ENCODE measurements at places on chromosomes 2 and 18.

GRCh38 chr2:110143982-110144381, 28.4 kb upstream of the MALL start:
- no peak for DNase-seq

GRCh38 chr2:217279556-217279955, 419.7 kb upstream of the TNP1 start:
- no peak for DNase-seq

DNA sequence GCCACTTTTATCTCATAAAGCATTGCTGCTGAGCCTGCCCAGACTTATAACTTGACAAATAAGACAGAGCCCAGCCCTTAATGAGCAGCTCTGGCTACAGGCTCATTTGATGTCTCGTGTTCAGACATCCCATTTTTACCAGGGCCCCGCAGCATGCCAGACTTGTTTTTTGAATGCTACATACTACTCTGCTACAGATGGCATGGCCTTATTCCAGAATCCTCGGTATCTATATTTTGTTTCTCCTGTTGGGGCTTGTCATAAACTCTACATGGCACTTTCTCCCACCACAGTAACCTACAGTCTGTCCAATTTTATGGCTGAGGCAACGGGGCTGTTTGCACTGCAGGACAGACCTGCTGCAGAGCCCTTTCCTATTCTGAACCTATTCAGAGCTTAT, 179.0 kb upstream of the DDX18 start:
- no peak for DNase-seq

DNA sequence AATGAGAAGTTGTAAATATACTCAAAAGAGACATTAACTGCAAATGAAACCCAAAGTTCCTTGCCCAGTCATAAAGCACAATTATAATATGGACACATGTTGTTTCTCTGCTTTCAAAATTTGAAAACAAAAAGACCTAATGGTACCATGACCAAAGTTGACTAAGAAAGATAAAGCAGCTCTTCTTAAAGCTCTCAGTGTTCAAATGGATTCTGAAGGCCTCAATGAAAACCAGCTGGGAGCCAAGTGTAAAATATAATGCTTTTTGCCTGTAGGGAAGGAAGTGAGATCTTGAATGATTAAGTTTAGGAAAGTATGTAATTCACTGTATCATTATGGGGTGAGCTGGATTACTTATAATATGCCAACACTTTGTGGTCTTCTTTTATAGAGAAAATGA, 178.6 kb downstream of the SATB2 start:
- DNase-seq, result no peak

DNA sequence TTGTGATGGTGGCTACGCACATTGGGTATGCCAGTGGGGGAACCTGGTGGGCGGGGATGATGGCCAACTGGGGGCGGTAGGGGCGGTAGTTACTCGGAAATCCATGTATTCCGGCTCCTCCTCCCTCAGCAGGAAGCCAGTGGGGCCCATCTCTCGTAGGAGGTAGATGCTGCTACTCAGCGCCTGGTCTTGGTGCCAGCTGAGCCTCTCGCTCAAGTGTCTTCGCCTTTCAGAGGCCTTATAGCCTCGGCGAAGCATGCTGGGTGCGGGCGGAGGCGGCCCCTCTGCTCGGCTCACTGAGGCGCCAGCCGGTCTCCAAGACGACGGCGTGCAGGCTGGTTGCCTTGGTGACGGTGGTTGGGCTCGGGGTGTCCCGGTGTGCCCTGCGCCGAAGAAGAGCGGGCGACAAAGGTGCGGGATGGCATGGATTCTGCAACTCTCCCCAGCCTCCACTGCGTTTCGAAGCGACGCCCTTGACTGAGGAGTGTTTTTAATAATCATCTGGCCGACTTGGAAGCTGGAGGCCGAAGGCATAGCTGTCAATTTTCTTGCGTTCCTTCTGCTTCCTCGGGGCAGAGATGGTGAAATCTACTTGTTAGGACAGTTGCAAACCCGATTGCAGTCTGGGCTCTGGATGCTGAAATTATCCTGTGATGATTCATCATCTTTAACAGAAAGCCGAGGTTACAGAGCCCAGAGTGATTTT, at the start of gene ZSWIM2:
Gene ZSWIM2 (minus strand): TSS at position 298 of the 706 bp plus-strand sequence. CDS start 40 bp downstream, at position 258.
- DNase-seq, result no peak

- DNase-seq, result no peak
Measured at GRCh38 chr18:66317243-66318090, 286.4 kb downstream of the CDH19 start.

DNA sequence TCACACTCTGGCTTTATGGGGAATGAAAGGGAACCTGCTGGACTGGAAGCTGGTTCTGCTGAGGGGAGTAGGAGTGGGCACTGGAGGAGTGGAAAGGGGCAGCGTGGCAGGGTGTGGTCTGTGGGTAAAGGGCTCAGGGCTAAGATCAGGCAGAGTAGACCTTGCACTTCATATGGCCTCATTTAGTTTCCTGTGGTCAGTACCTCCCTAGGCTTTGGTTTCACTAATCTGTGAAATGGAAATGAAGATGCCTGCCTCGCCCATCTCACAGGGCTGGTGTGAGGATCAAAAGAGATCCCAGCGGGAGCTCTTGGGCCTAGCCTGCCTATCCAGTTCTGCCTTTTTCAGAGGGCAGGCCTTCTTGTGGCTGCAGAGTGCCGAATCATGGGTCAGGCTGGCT, 208.7 kb downstream of the LOXHD1 start:
- DNase-seq, result no peak

DNA sequence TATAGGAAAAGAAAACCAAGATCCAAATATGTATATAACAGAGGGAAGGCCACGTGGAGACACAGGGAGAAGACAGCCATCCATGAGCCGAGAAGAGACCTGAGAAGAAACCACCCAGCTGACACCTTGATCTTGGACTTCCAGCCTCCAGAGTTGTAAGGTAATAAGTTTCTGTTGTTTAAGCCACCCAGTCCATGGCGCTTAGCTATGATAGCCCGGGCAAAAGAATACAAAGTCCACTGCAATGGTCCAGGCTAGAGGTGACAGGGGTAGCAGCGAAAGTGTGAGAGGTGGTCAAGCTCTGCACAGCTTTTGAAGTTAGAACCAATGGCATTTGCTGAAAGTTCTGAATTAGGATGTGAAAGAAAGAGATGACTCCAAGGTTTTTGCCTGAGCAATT, 2.8 kb downstream of the MYOM1 start:
- no peak for DNase-seq

DNA sequence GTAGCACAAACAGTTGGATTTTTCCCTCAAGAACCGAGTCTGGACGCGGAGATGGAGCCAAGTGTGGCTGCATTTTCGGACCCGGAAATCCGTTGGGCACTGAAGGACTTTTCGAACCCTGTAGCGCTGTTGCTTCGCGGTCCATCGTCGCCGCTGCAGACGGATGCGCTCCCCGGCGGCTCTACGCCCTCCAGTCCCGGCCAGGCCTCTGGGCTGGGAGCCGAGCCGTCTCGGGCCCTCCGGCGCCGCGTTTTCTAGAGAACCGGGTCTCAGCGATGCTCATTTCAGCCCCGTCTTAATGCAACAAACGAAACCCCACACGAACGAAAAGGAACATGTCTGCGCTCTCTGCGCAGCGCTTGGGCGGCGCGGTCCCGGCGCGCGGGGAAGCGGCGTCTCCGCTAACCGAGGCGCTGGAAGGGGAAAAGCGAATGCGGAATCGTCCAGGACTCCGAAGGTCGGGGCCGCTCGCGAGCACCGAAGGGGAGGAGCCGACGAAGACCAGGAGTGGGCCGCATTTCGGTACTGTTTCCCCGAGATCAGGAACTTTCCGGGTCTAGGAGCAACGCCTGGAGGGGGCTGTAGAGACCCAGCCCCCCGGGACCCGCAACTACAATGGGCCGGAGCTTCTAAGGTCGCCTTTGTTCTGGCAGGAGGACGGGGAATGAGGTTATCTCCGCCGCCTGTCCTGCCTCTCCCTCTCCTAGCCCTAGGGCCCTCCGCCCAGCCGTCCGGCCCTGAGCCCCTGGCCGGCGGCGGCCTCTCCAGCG, 3.2 kb downstream of the EMX1 start:
- no peak for DNase-seq

- DNase-seq, result no peak
Measured at GRCh38 chr2:165827921-165828276, 33.9 kb upstream of the GALNT3 start.

- DNase-seq, result no peak
Measured at GRCh38 chr2:151009437-151010175, 252.1 kb downstream of the RBM43 start.

GRCh38 chr18:60147323-60147722, 225.3 kb downstream of the MC4R start:
- DNase-seq, result no peak

- DNase-seq, result no peak
Measured at GRCh38 chr2:36290306-36290856, 65.2 kb upstream of the CRIM1 start.

DNA sequence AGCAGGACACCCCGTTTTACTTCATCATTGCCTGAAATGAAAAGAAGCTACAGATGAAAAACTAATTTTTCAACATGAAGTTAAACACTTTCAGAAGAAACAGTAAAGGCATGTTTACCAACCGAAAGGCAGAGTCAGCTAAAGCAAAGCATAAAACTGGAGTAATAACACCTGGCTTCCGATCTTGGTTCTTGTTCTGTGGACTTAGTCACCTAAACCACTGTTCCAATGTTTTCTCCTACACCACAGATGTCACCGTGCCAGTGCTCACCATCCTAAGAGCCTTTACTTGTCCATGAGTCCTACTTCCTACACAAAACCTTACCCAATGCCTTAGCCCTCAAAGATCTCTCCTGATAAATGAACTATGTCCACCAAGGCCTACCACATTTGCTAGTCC, 13.5 kb downstream of the MCM6 start:
- DNase-seq, result no peak

DNA sequence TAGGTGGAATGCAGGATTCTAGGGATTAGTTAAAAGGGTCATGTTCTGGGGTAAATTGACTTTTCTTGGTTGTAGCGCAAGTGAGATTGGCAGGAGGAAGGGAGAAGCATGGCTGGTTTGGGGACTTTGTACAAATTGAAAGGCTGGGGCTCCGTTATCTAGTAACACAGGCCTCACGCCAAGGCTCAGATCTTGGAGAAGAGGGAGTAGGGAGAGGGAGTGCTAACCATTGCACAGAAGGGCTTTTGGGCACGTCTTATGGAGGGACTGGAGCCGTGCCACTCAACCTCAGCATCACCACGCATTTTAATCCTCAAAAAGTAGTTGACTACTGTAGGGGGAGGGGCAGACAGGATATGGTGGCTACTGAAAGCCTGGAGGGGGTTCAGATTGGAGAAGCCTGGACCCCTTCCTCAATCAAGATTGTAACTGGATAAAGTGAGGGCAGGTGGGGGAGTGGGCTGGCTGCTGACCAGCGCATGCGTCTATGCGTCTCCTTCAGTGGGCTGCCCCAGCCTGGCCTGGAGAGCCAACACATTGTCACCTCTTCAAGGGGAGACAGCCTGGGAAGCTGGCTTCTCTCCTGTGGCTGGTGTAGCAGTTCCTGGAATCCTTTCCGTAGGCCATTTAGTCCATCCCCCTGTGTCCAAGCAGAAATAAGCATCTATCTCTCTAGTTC, 14.3 kb downstream of the IGFBP5 start:
- DNase-seq, result no peak

GRCh38 chr2:111145103-111145760, 24.5 kb downstream of the BCL2L11 start:
- DNase-seq, result no peak

DNA sequence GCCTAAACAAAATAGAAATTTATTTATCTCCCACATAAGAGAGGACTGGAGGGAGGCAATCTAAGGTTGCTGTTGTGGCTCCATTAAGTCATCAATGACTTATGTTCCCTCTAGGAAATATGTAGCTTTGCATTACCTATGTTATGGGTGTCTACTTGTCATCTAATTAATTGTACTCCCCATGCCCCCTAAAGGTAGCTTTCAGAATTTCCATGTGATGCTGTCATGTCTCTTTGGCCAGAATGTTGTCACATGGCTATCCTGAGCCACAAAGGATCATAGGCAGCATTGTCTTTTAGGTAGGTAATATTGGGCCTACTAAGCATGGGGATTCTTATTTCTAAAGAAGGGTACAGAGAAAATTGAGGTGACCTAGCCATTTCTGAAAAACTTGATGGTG, 935.6 kb upstream of the FANCL start:
- DNase-seq, result no peak

DNA sequence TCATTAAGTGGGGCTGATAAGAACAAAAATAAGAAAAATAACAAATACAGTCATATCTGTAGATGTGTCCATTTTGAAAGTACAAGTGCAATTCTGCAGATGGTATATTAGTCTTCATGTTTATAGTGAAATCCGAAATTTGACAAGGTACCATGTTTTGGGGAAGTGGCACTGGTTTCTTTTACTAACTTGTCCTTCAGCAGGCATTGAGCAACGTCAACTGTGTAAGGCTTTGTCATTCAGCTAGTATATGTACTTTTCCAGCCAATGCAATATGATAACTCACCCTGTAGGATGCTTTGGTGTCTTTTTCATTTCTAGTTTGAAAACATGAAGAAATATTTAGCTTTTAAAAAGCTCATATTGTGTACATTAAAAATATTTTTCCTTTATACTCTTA, 139.9 kb downstream of the MCFD2 start:
- DNase-seq, result no peak

DNA sequence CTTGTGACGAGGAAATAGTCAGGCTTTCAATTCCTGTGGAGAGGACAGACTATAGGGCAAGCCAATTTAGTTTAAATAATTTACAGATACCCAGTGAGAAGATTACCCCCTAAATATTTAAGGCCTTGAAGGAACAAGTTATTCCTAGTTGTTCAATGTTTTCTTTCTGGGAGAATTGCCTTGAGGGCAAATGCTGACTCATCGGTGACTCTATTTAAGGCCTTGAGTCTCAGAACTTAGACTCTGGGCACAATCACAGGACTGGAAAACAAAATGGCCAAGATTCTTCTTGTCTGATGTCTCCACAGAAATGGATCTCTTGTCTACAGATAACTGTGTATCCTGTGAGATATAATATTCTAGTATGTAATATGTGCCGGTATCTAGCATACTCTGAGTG, 467.1 kb downstream of the SUCLG1 start:
- DNase-seq, result no peak

- no peak for DNase-seq
Measured at GRCh38 chr2:33436083-33436482, 40.4 kb upstream of the RASGRP3 start.

DNA sequence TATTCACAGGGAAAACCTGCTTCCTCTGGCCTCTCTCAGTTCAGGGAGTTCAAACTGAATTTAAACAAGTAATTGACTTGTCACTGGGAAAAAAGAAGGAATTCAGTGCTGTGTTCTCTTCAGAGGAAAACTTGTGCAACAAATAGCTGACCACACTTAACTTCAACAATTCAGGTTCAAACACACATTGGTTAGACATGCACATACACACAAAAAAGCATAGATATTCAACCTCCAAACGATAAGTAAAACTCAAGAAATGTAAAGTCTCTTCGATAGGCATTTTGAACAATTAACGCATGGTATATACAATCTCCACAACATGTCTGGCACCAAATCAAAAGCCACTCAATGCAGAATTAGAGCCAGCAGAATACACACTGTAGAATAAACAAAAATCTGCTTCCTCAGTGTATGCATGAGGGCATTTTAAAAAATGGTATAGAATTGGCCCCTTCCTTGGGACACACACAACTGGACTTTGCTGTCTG, 269.0 kb downstream of the TCF4 start:
- no peak for DNase-seq
